ENCODE measurements at places on chromosomes 6 and 20.

- DNase-seq: peak; percentile 10
Observed at GRCh38 chr6:87104667-87105066, 9.8 kb upstream of the CGA start.

- DNase-seq: peak; percentile 51
Observed at GRCh38 chr6:36984581-36985416, 1.2 kb downstream of the MTCH1 start.

DNA sequence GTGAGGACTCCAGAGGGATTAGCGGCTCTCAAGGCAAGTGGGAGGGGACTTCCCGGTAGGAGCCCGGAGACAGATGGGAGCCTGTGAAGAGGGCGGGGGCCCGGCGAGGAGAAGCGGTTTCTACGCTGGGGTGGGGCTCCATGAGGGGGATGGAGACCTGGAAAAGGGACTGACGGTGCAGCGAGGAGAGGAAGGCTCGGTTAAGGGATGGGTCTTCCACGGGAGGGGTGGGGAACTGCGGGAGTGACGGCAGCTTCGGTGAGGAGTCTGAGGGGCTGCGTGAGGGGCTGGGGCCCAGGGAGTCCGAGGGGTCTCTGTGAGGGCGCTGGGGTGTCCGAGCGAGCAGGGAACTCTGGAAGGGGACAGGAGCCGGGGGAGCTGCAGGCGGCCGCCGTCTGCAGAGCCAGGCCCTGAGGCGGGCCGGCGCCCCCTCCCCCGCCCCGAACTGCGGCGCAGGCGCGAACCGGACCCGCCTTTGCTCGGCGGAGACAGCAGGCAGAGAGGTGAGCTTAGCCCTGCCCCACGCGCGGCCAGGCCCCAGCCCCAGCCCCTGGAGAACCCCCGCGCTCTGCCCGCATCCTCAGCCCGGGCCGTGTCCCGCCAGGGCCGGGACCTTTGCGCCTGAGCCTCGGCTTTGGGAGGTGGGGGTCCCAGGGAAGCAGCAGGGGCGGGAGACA is at the start of gene NRSN2:
Gene NRSN2, plus strand, starts transcription at position 472 of the 677 bp plus-strand sequence. CDS start 2,533 bp downstream, outside the sequence.
- DNase-seq: peak; percentile 38

- no peak for DNase-seq
Observed at GRCh38 chr6:33944686-33945411, 141.0 kb upstream of the MLN start.

- no peak for DNase-seq
Observed at GRCh38 chr6:123997223-123997622, 193.6 kb downstream of the NKAIN2 start.

GRCh38 chr6:135521431-135521830 is 23.9 kb upstream of the AHI1 start:
- no peak for DNase-seq

GRCh38 chr6:4666886-4667513 is 109.2 kb upstream of the CDYL start:
- DNase-seq: no peak

- no peak for DNase-seq
Observed at GRCh38 chr6:80608881-80609280, 502.4 kb downstream of the BCKDHB start.

DNA sequence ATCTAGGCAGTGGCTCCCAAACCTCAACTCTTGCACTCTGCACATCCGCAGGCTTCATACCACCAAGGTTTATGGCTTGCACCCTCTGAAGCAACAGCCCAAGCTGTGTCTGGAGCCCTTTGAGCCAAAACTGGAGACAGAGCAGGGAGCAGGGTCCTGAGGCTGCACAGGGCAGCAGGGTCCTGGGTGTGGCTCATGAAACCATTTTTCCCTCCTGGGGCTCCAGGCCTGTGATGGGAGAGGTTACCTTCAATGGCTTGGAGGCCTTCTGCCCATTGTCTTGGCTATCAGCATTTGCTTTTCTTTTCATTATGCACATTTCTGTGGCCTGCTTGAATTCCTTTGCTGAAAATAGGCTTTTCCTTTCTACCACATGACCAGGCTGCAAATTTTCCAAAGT is 6.3 kb upstream of the FAM184A start:
- no peak for DNase-seq

- no peak for DNase-seq
Observed at GRCh38 chr6:17656644-17657043, 50.1 kb downstream of the NUP153 start.

DNA sequence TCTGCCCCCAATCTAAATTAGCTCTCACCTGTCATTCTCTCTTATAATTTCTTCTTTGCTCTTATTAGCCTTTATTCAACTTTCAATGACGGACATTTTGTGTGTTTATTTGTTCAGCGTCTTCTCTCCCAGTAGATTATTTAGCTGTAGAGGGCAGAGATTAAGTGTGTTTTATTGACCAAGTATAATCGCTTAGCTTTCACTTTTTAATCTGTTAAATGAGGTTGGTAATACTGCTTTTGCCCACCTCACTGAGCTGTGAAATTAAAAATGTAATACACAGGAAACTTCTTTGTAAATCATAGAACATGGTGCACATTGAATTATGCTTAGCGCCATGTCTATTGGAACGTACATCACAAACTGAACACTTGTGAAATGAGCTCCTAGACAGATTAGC is 3.5 kb upstream of the CCN6 start:
- DNase-seq: no peak

GRCh38 chr6:127120787-127121636 is 2.5 kb downstream of the RSPO3 start:
- peak; percentile 51 for DNase-seq

GRCh38 chr20:32036716-32037485 is 15.1 kb upstream of the HCK start:
- DNase-seq: no peak

DNA sequence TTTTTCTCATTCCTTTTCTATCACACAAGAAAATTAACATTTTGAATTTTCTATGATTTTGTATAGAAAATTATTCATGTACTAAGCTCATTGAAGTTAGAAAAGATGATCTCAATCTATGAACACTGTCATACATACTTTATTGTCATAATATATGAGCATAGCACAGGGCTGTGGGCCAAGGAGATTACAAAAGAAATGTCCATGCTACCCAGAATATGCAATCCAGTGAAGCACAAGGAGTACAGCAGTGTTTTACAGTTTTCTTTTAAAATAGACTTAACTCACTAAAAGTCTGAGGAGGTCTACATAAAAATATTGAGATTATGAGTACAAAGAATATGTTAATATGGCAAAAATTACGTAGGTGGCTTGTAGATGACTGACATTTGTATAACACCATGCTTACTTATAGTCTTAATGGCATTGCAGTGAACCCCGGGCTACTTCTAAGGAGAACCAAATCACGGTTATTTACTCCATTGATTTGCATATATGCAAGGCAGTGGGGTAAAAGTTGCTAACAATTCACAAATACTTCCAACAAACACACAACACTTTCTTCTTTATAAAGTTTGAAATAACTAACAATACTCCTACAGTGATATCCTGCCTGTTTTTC is 257.1 kb downstream of the BCKDHB start:
- no peak for DNase-seq

DNA sequence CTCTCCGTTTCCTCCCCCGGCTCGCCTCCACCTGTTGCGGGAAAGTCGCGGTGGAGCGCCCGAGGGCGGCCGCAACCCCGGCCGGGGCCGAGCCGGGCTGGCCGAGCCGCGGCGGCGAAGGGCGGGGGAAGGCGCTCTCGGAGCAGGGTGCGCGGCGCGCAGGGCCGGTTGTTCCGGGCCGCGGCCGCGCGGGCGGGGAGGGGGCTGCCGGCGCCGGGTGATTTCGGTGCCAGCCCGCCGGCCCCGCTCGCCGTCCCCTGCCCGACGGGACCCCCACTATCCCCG is 235 bp downstream of the MAP7 start:
- no peak for DNase-seq

GRCh38 chr6:4363656-4364055 is 228.3 kb upstream of the ECI2 start:
- DNase-seq: no peak

- no peak for DNase-seq
Observed at GRCh38 chr20:53423587-53424146, 170.0 kb downstream of the ZNF217 start.

- no peak for DNase-seq
Observed at GRCh38 chr20:2289475-2289874, 6.3 kb upstream of the TGM3 start.

GRCh38 chr6:93927731-93928130 is 508.4 kb upstream of the EPHA7 start:
- DNase-seq: no peak

GRCh38 chr20:54708229-54708628 is 232.8 kb downstream of the DOK5 start:
- DNase-seq: no peak

GRCh38 chr20:36040571-36040970 is 72.2 kb downstream of the CNBD2 start:
- DNase-seq: no peak

GRCh38 chr20:21618759-21619416 is 86.6 kb upstream of the PAX1 start:
- no peak for DNase-seq

DNA sequence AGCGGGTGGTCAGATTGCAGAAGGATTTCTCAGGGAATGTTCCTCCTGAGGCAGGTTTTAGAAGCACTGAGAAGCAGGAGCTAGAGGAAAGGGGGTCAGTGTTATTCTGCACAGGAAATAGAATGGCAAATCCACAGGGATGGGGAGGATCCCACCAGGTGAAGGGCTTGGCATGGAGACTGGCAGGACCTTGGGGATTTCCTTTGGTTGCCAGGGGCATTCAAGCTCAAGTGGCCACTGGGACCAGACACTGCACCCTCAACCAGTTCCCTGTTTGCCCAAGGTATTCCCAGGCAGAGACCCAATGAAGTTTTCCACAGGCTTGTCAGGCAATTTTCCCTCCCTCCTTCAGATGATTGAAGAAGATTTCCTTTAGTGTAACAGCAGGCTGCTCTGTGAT is 123.2 kb upstream of the KCNK16 start:
- no peak for DNase-seq

- DNase-seq: no peak
Observed at GRCh38 chr20:45087097-45087790, 13.7 kb downstream of the KCNS1 start.

DNA sequence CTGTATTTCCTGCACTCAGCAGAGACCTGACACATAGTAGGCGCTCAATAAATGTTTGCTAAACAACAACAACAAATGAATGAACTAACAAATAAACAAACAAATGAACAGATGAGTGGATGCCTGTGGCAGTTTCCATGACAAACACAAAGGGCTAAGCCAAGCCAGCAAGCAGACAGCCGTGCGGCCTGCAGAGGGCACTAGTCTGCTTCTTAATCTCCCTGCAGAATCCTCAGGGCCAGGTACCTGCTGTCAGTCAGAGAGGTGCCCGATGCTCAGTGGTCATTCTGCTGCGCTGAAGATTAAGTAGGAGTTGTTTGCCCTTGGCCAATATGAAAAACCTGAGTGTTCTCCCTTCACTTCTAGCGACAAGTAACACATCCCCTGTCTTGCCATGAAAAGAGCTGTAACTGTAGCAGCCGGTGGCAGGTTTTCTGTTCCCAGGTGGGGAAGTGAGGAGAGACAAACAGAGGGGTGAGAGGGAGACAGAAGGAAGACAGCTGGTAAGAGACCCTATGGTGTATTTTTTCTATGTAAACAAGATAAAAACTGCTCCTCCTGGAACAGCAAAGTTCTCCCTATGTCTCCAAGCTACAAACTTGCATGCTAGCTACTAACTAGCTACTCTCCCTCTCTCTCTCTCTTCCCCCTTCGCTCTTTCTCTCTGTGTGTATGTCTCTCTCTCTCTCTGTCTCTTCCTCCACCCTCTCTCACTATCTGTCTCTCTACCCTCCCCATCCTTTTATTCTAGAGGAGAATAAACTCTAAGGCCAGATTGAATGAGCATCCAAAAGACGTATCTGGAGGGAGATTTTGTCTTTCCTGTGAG is at the start of gene MC3R:
Gene MC3R, plus strand, starts transcription at position 779 of the 829 bp plus-strand sequence. CDS start 112 bp downstream, outside the sequence.
- peak; percentile 30 for DNase-seq

DNA sequence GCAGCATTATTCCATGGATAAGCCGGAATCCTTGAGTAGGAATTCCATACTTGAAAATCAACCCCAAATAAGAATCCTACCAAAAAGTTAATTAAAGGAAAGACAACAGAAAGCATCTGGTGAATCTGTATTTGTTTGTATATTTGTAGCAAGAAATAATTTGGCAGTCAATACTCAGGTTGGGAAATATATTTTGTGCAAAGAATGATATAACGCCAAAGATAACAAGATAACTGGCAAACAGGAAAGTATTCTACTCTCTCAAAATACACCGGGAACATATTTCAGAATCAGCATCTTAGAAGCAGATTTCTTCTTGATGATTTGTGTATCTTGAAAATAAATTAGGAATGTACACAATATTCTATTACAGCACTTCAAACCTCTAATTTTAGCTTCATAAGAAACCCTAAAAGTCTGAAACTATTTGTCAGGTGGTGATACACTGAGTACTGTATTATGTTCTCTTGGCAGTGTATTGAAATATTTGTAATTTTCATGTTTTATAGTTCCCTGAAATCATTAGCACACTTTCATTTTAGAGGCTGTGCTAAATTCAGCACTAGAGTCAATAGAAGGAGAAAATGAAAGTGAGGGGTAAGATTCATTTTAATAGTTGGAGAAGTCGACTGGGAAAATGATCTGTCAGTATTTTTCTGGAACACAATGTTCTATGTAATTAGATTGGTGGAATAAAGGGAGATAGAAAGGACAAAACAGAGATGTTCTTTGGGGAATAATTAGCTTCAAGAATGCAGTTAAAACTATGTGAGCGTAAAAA is 879.7 kb upstream of the GJE1 start:
- DNase-seq: no peak

DNA sequence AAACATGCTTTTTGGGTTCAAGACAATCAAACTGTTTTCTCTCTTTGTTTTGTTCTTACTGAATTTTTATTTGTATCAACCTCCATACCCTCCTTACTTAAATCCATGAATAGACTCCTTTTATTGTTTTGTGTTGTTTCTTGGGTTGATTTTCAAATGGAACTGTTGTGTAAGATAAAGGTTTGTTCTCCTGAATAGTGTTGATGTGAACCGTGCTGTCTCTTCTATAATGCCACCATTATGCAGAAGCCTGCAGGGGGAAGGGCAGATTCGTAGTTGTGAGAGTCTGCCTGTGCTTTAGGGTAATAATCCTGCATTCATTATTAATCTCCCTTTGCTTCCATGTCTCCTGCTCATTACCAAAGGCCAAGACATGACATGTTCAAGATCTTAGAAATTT is 105.9 kb downstream of the CDKAL1 start:
- DNase-seq: no peak

DNA sequence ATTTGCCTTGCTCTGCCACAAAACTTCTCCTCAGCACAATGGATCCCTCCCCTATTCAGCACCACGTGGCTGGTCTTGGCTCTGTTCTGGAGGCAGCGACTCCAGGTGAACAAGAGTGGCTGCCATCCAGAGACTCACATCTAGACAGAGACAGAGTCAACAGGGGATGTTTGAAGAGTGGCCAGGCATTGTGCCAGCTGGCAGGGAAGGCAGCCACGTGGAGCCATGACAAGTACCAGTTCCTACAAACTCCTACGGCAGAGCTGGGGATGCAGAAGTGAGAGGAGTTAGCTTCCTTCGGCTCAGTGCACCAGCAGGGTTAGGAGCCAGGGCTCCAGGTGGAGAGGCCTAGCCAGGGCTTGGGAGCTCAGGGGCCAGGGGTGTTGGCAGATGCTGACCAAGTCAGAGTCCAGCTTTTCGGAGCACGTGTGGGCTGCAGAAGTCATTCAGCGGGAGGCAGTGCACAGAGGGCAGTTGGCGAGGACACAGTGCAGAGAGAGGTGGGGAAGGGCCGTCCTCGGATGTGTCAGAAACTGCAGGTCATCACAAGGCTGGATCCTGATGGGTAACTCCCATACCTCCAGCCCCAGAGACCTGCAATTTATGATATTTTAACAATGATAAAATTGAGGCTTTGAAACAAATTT is 171.7 kb upstream of the PDE10A start:
- no peak for DNase-seq
